B cell (primary cell): ENCODE measurements at places on chromosomes 1 and 21. TPM values are rescaled to one million over a fixed set of nuclear protein-coding genes. Genes with fewer than 3 reads are reported as not detected.

Gene OR2L13
- total RNA-seq: not detected in 2 replicates

Gene ANKRD34A
- total RNA-seq: 1.8 and 2.8 TPM in 2 replicates

Gene TDRKH
- 12.8 and 13.3 TPM in 2 replicates for total RNA-seq

Gene CLCA4
- not detected in 2 replicates for total RNA-seq

Gene BTBD8
- total RNA-seq: 1.9 and 2.1 TPM in 2 replicates

Gene RNU1-2
- total RNA-seq: 4,377 and 4,541 TPM in 2 replicates

Gene CD1D
- 5.3 and 5.9 TPM in 2 replicates for total RNA-seq

Gene RGS13
- 0.36 and 0.59 TPM in 2 replicates for total RNA-seq

Gene MMEL1
- total RNA-seq: 0.22 TPM in 1 of 2 replicates, not detected in the other

Gene ANGPTL1
- not detected in 2 replicates for total RNA-seq

Gene C1orf141
- total RNA-seq: not detected in 2 replicates

Gene HSPB7
- not detected in 2 replicates for total RNA-seq

Gene IBA57
- 12.8 and 15.3 TPM in 2 replicates for total RNA-seq

Gene SERPINC1
- total RNA-seq: not detected in 2 replicates

Gene C1orf21
- total RNA-seq: 0.07 and 0.32 TPM in 2 replicates

Gene S100A12
- not detected in 2 replicates for total RNA-seq

Gene INAVA
- total RNA-seq: 0.34 TPM in 1 of 2 replicates, not detected in the other

Gene GRIK1
- not detected in 2 replicates for total RNA-seq

Gene CLCA2
- total RNA-seq: not detected in 2 replicates

Gene PTPRC
- 543 and 545 TPM in 2 replicates for total RNA-seq

Gene AIRE
- 0.24 TPM in 1 of 2 replicates, not detected in the other for total RNA-seq

Gene ZNF683
- total RNA-seq: 0.67 TPM in 1 of 2 replicates, not detected in the other

Gene C1QA
- total RNA-seq: not detected in 2 replicates

Gene SYDE2
- total RNA-seq: 0.89 and 1.0 TPM in 2 replicates

Gene SNX7
- total RNA-seq: not detected in 2 replicates
